ENCODE measurements at places on chromosomes 4 and X.
A peak's percentile ranks its signal among the peaks of the same experiment; 100 is the strongest.

GRCh38 chr4:82903737-82904136 is 3.2 kb downstream of the THAP9 start:
- no peak for DNase-seq

DNA sequence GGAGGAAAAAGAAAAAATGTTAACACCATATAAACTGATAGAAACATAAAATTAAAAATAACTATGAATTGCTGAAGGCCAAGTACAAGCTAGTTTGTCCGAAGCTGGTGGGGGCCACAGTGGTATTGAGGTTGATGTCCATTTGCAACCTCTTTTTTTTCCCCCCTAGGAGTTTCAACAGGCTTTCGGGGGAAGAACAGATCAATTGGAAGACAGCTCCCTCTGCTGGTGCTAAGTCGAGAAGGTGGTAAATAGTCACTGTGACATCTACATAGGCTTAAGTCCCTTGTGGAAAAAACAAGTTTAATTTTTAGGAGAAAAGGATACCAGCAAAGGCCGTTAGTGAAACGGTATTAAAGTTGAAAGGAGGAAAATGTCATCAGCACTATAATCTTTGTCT is 115.7 kb upstream of the ZXDA start:
- peak; percentile 49 for DNase-seq

GRCh38 chr4:25221377-25221776 is 12.5 kb upstream of the PI4K2B start:
- no peak for DNase-seq

DNA sequence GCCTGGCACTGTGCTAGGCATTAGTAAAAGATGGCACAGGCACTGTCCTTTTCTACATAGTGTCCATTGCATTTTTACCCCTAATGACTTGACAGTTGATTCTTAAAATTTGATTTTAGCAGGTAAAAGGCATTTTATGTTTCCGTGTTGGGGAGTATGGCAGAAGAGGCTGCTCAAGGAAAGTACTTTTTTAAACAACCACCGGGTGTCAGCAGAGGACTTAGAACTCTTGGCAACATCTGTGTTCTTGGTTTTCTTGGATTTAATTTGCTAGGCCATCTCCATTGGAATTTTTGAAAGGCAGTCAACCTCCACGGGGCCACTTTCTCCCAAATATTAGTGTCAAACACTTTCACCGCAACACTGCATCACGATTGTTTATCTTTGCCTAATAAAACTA is 102.9 kb downstream of the TSPAN7 start:
- peak; percentile 24 for DNase-seq

DNA sequence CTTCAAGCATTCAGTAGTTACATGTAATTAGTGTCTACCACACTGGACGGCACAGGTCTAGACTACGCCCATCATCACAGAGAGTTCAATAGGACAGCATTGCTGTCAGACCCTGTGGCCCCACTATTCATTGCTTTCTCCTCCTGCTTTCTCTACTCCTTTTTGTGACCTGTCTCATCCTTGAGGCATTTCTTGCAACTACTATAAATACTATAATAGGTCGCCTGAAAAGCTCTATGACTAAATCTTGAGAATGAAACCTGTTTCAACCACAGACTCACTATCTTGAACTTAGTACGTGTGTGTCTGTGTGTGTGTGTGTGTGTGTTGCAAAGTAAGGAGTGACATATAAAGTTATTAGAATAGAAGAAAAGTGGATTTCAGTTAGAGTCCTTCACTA is 252.9 kb upstream of the KLF3 start:
- no peak for DNase-seq

- DNase-seq, result no peak
Measured at GRCh38 chr4:68476191-68476590, 28.9 kb downstream of the TMPRSS11E start.

GRCh38 chrX:57817302-57817701 is 93.0 kb downstream of the ZXDA start:
- DNase-seq, result no peak

DNA sequence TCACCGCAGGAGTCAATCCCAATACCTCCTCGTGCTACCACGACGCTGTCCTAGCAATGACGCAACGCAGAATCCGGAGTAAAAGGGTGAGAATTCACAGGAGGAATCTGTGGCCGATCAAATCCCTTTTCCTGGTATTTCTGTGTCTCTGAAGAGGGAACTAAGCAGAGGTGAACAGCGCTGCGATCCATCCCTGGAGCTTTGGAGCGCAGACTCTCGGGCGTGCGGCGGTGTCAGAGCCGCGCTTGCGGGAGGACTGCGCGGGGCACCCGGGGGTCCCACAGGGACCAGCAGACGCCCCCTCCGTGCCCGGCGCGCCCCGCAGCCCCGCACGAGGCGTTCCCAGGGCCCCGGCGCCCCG is 17.2 kb upstream of the ZNF718 start:
- DNase-seq, result no peak

Measured in Ammon's horn (tissue), 1 donor.